ENCODE measurements at places on chromosomes 1 and 21.
A peak's percentile ranks its signal among the peaks of the same experiment; 100 is the strongest.

- DNase-seq: no peak
Measured at GRCh38 chr21:44938772-44939531, 877 bp upstream of the SLX9 start.

DNA sequence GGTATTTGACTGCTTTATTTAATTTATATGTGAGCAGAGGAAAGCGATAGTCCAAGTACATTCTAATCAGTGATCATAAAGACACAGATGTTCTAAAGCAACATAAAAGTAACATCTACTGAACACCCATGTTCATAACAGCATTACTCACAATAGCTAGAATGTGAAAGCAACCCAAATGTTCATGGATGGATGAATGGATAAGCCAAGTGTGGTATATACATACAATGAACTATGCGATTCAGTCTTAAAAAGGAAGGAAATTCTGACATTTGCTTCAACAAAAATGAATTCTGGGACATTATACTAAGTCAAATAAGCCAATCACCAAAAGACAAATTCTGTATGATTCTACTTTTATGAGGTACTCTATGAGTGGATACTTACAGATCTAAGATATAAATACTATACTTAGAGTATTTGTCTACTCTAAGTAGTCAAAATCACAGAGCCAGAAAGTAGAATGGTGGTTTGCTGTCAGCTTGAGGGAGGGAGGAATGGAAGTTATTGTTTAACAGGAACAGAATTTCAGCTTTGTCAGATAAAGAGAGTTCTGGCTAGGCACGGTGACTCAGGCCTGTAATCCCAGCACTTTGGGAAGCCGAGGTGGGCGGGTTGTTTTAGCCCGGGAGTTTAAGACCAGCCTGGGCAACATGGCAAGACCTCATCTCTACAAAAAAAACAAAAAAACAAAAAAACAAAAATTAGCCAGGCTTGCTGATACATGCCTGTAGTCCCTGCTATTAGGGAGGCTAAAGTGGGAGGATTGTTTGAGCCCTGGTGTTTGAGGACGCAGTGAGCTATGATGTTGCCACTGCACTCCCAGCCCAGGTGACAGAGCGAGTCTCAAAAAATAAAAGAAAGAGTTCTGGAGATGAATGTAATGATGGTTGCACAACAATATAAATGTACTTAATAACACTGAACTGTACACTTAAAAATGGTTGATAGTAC is 79.7 kb upstream of the ARHGAP29 start:
- peak; percentile 58 for DNase-seq

DNA sequence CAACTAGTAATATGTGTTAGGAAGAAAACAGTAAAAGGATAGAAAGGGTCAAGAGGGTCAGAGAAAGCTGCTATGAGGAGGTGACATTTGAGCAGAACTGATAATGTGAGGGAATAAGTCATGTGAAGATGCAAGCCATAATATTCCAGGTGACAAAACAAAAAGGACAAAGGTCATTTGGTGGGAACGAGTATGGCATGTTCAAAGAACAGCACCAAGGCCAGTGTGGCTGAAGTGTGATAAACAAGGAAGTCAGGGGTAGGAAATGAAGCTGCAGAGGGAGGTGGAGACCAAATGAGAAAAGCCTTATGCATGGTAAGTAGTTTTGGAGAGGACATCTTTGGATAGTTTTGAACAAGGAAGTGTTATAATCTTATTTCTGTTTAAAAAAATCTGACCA is 46.7 kb downstream of the LPGAT1 start:
- no peak for DNase-seq

DNA sequence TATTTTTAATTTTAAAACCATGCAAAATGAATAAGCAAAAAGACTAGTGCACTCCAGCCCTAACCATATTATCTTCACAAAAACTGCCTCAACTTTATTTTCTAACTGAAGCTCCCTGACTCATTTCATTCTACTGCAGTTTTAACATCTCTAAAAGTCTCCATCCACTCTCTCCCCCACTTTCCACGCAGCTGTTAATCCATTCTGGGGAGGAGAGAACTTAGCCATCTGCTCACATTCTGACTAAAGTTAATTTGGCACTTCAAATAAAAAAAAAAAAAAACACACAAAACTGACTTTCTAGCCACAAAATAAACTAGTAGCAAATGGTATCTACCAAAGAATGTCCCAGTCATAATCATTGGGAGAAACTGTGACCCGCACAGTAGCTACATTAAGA is 5.4 kb upstream of the MYBPHL start:
- no peak for DNase-seq

DNA sequence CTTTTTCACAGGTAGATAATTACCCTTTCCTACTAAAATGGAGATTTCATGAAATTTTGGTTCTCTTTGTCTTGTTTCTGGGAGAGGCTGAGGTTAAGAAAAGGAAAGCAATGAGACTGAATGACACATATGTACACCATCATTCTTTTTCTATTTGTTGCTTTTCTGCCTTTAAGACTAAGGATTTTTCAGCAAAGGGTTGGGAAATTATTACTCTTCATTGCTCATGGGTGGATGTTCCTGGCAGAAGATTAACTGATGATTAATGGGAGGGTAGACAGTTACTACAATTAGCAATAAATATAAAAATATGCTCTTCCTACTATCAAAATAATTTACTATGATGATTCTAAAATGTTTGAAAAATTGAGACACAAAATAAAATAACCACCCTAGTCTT is 316.5 kb upstream of the USP24 start:
- peak; percentile 63 for DNase-seq

- peak; percentile 57 for DNase-seq
Measured at GRCh38 chr1:161038523-161039153, at the start of gene TSTD1. Gene TSTD1, minus strand, starts transcription at chr1:161038964. Its CDS starts 75 bp downstream, at chr1:161038889.

DNA sequence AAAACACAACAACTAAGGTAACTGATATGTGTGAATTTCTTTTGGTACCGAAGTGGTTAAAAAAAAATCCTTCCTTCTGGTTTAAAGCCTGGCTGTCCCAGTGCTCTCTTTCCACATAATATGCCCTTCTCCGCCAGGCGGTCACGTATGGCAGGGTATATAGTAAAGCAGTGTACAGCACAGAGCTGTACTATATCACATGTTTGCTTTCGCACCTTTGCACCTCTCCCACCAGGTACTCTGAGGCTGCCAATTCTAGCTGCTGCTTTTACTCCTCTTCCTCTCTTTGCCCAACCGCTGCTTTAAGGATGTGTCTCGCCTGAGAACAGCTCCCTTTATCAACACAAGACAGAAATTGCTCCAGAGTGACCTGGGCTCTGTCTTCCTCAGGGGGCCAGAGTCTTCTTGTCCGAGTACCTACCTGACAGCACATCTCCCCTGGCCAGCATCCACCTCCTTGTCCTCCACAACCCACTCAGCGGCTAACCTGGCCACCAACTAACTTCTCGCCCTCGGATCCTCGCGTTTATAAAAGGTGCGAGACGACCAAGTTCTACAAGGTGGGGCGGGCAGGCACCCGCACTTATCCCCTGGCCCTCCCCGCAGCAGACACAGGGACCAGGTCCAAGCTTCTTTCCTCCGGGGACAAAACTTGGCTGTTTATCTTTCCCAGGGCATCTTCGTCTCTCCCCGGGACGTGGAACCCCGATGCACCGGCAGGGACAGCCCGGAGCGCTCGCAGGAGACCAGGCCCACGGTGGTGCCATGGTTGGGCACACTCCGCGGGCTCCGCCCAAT is 1.6 kb downstream of the COLGALT2 start:
- DNase-seq: no peak

DNA sequence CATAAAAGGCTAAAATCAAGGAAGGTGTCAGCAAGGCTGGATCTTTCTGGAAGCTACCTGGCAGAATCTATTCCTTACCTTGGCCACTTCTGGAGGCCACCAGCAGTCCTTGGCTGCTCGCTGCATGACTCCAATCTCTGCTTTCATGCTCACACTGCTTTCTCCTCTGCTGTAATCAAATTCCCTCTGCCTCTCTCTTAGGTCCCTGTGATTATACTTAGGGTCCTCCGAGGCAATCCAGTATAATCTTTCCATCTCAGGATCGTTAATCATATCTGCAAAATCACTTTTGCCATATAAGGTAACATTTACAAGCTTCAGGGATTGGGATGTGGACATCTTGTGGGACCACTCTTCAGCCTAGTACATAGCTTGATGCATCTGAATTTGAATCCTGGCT is 110.7 kb upstream of the IVNS1ABP start:
- no peak for DNase-seq

- no peak for DNase-seq
Measured at GRCh38 chr1:48341221-48341620, 118.7 kb downstream of the SLC5A9 start.

DNA sequence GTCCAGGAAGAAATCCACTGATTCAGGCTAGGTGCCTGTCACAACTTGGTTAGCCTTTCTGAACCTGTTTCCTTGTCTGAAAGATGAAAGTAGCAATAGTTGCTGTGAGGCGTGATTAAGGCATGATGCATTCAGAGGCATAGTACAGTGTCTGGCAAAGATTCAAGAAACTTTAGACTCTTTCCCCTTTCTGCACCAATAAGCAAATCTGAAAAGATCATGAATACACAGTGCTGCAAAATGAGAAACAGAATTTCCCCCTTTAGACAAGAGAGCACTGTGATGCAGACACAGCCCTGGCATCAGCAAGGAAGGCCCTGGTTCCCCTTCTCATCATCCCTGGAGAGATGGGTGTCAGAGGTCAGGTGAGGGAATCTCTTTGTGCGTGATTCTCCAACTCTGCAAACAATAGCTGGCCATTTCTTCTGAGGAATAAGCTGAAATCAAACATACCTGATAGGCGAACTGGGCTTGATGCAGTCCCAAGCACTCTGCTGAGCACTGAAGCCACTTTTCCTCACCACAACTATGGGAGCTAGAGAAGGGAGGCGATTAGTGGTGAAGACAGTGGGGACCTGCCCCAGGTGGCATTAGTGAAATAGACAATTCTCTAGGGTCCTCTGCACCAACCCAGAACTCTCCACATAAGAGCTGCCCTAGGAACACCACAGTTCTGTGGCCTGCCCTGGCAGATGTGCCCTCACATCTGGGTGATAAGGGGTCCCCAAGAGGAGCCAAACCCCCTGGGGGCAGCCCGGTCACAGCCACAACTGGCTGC is 41.7 kb downstream of the ITPKB start:
- peak; percentile 53 for DNase-seq

DNA sequence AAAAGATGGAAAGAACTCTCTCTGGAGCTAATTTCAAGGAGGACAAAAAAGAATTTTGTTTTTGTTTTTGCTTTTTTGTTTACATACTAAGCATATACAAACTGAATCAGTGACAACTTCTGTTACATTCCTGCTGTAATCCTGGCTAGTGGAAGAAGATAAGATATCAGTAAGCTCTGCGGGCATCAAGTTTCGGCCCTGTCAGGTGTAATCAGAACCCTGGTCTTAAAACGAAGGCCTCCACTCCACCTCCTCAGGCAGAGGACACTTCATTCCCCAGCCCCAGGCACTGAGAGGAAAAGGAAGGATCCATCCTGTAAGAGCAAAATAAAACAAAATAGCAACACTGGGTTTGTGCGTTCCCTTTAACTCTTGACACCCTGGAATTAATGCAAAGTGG is 88.9 kb upstream of the ARHGAP29 start:
- DNase-seq: peak; percentile 29

DNA sequence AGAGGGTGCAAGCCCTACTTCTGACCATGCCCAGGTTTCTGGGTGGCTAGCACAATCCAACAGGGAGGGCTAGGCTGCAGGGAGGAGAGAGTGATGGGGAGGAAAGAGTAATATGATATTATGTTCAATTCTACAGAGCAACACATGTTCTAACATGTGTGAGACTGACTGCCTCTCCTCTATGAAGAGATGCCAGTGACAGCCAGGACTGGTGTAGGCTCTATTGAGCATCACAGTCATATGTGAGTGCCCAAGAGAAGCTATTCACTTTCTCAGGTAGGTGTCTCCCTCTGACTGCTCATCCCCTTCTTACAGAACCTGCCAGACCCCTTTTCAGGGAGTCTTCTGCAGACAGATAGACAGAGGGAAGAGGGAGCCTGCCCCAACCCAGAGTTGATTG is 446.1 kb downstream of the SIPA1L2 start:
- DNase-seq: no peak

- no peak for DNase-seq
Measured at GRCh38 chr1:51295926-51296325, 34.4 kb downstream of the TTC39A start.

GRCh38 chr1:219227360-219228057 is 53.8 kb downstream of the LYPLAL1 start:
- DNase-seq: peak; percentile 64

GRCh38 chr1:185636848-185637247 is 97.3 kb upstream of the HMCN1 start:
- DNase-seq: no peak

- DNase-seq: no peak
Measured at GRCh38 chr1:116983112-116983511, 18.4 kb upstream of the CD101 start.

DNA sequence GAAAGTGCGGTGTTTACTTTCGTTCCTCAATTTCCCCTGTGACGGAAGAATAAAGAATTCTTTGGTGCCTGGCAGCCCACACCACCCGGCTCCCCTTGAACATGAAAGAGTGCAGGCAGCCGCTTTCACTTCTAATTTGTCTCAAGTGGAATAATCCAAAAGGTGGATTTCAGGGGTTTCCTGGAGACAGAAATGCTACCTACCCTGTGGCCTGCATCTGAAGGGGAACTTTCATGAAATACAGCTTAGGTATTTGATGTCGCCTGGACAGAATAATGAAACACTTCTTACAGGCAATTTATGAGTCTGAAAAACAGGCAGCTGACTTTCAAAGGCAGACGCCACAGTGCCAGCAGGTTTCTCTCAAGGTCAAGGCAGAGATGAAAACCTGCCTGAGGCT is 169.5 kb upstream of the USP24 start:
- no peak for DNase-seq

GRCh38 chr1:53949023-53949990 is 3.2 kb downstream of the LRRC42 start:
- DNase-seq: peak; percentile 51

GRCh38 chr1:64039390-64039926 is 164.0 kb upstream of the UBE2U start:
- peak; percentile 100 for DNase-seq

DNA sequence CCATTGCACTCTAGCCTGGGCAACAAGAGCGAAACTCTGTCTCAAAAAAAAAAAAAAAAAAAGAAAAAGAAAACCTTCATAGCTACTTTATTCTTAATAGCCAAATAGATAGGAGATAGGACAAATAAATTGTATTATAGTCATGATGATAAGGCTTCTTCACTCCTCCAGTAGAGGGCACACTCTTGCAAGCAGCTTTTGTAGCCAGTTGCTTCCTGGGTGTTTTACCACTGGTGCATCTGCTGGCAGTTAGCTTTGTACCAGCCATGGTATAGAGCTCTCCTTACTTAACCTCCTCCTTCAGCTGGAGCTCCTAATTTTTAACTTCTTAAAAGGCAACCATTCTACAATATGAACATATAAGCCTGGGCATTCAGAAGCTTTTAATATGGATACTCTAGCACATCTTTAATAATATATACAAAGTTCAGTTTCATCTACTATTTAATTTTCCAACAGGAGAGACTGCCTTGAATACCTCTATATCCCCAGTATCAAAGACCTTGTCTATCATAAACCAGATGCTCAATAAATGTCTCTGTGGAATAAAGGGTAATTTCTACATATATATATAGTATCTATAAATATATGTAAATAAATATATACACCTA is 35.8 kb downstream of the EVI5 start:
- peak; percentile 76 for DNase-seq
